NCI-H2081 (cell line): ENCODE measurements at places on chromosomes 7 and 10.

- no peak for DNase-seq
Observed at GRCh38 chr7:142790056-142790455, 19.3 kb downstream of the PRSS2 start.

GRCh38 chr10:75127471-75127870 lies 16.0 kb downstream of the SAMD8 start:
- no peak for DNase-seq

GRCh38 chr7:2551418-2551817 lies 3.9 kb downstream of the BRAT1 start:
- no peak for DNase-seq

DNA sequence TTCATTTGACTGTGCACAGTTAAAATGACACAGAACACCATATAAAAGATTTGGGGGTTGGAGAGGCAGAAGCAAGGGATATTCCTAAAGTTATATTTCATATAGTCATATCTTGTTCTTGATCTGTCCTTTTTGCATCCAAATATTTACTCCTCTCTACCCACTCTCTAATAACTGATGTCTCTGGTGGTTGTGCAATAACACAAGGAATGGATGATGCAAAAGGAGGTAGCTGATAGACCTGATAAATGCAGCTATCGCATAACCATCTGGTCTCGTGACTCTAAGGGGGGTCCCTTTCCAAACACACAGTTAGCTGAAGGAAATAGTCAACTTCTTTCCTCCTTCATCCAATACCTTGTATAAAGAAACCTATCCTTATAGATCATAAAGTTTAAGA lies 123.1 kb downstream of the POLR1F start:
- no peak for DNase-seq

DNA sequence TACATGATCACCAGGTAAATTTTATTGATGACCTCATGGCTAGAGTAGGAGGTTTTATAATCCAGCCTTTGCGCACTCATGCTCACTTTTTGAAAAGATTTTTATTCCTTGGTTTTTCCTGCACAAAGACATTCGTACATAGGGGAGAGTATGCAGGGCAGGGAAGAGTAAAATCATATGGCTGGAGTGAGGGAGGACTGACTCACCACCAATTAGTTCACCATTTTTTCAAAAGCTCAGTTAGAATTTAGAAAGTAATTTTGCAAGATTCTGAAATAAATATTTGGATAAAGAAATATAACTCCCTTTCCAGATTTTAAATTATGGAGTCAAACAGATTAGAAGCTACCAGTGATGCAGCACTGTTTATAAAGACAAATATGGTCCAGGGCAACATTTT lies 111.9 kb downstream of the SEMA3D start:
- no peak for DNase-seq

DNA sequence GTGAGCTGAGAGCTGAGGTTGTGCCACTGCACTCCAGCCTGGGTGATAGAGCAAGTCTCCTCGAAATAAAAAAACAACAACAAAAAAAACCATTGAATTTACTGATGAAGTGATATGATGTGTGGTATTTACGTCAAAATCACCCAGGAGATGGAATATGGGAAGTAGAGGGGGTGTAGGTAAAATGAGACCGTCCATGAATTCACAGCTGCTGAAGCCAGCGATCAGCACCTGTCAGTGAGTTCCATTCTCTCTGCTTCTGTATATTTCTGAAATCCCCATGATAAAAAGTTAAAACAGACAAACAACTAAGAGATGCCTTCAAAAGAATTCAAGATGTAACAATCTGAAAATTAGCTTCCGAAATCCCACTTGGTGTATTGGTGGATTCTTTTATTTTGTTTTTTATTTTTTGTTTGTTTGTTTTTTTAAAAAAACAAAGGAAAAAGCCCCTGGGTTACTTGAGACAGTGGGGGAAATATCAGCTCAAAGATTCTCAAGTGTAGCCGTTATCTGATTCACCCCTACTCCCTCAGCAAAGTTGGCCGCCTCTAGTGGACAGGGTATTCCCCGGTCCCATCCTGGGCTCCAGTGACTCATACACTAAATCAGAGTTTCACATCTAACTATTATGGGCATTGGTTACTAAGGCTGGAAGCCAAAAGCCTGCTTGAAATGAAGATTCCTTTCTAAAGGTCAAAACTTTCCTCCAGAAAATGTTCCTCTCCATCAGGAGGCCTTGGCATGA lies 76.4 kb downstream of the MAP3K8 start:
- no peak for DNase-seq

GRCh38 chr10:101725296-101726114 lies 30.5 kb upstream of the FBXW4 start:
- DNase-seq: no peak
